ENCODE measurements at places on chromosomes 6 and 20. TPM values are rescaled to one million over a fixed set of nuclear protein-coding genes. Genes with fewer than 3 reads are reported as not detected.

The MTFR2 gene
- 12.1 TPM for total RNA-seq

The SCRT2 gene
- not detected for total RNA-seq

The GDAP1L1 gene
- not detected for total RNA-seq

The PKIB gene
- 0.66 TPM for total RNA-seq

The RAET1E gene
- 2.6 TPM for total RNA-seq

The MUC22 gene
- 0.05 TPM for total RNA-seq

The TBC1D20 gene
- total RNA-seq = 34.6 TPM

The CLPSL2 gene
- total RNA-seq = not detected

The ELOVL4 gene
- total RNA-seq = 1.5 TPM
